ENCODE measurements at places on chromosomes 3 and 15. TPM values are rescaled to one million over a fixed set of nuclear protein-coding genes. Genes with fewer than 3 reads are reported as not detected.

The FBXO40 gene
- total RNA-seq, result not detected

The HDC gene
- total RNA-seq, result not detected

The AP3B2 gene
- total RNA-seq, result 0.11 TPM

The ALG1L2 gene
- not detected for total RNA-seq

The CDHR4 gene
- total RNA-seq, result not detected

- no peak overlapping the region for H3K4me3 ChIP-seq
- peaks cover 25% of the 10 kb centered on the region for H3K4me1 ChIP-seq
- no peaks in the 10 kb centered on the region for H3K36me3 ChIP-seq
- no peak overlapping the region for H3K27ac ChIP-seq
Measured at GRCh38 chr3:197224034-197224444, 74.4 kb downstream of the DLG1 start.

DNA sequence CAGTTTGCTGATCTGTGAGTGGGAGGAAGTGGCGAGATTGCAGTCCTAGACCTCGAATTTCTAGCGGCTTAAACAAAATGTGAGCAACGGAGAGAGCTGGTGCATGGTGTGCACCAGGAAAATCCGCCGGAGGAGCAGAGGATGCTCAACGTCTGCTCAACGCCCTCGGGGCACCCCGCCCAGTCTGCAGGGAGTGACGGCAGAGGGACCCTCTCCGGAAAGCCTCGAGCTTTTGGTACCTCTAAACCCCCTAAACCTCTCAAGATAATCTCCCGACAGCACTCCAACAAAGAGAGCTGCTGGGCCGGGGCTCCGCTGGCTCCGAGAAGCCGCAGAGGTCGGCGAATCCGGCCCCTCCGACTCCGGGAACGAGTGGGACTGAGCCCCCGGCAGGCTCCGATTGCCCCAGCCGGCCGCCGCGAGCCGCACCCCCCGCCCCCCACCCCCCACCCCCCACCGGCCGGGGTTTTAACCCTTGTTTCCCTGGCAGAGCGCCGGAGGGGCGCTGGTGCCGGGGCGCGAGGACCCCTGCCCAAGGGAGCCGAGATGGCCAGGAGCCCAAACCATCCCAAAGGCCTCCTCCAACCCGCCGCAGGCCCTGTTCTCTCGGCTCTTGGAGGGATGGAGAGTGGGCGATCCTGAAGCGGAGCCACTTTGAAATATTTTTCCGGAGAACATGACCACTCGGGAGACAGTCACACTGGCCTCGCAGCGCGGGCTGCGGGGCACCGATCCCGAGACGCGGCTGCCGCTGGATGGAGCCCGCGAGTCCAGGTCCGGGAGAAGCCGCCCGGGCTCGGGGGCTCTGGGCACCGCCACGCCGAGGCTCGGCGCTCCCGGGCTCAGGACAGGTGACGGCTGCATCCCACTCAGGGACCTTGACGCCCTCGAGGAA is 1.5 kb downstream of the MEGF11 start:
- no peaks in the 10 kb centered on the region for H3K36me3 ChIP-seq
- H3K27me3 ChIP-seq, result peaks cover 74% of the 10 kb centered on the region
- peaks cover 21% of the 10 kb centered on the region for H3K4me1 ChIP-seq
- peak; percentile 42 for DNase-seq
- H3K27ac ChIP-seq, result no peak overlapping the region

DNA sequence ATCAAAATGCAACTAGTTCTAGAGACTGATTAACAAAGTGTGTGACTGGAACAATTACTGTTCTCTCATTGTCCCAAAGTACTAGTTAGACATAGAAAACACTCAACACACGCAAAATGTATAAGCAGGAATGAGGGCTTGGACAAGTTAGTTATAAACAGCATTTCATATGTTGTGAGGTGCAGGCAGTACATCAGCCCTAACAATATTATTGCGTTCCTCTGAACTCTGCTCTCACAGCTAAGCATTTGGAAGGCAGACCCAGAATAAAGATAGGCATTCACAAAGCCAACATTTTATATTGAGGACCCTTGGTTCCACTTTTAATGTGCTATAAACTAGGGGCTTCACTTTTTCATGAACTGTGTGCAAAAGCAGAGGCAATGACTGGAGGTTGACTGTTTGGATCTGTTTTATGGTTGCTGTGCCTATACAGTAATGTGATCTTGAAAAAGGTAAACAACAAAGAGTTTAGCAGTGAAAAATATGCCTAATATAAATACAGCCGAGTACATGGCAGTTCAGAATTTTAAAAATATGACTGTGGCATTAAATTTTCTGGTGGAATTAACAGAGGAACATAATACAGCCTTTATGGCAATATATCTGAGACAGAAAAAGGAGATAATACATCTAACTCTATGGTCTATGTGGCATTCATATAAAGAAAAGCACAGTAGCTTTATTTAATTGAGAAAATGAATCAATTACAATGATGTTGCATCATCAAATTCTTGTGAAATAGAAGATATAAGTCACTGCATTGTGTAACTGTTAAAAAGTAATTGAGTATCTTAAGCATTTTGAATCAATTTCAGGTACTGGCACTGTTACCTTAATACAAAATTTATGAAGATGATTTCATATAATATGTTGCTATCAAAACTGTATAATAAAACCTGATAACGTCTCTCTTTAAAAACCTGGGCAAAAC is 80.0 kb upstream of the SKOR1 start:
- DNase-seq, result no peak
- no peak overlapping the region for H3K4me3 ChIP-seq
- no peaks in the 10 kb centered on the region for H3K27me3 ChIP-seq
- no peak overlapping the region for H3K27ac ChIP-seq
- no peaks in the 10 kb centered on the region for H3K4me1 ChIP-seq
- H3K36me3 ChIP-seq, result no peaks in the 10 kb centered on the region

DNA sequence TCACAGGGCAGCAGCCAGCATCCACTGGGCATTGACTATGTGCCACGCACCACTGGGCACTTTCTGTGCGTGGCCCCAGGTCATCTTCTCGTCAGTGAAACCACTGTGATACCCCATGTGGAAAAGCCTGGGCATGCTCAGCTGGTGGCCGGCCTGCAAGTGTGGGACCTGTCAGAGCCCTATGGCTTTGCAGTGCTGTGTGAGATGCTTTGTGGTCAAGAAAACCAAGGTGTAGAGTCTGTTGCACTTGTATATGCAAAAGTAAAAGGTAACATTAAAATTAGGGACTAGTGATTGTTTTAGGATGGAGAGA is 69.5 kb downstream of the PGPEP1L start:
- peaks cover 17% of the 10 kb centered on the region for H3K4me1 ChIP-seq
- no peaks in the 10 kb centered on the region for H3K27me3 ChIP-seq
- H3K36me3 ChIP-seq, result peaks cover 78% of the 10 kb centered on the region

DNA sequence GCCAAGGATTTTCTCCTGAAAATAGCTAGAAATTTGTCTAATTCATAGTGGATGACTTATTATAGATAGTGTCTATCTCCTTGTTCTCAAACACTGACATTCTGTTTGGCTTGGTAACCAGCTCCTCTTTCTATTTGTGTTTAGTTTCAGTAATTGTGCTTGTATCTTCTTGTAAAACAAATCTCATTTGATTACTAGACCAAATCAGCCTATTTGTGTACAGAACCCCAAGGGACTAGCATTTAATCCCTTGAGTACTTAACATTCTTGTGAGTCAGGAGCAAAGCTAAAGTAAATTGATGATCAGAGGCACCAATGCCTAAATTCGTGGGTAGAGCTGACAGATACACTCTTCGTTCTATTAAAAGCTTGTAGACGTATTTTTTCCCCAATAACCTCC is 306.5 kb upstream of the SLITRK3 start:
- H3K36me3 ChIP-seq, result no peaks in the 10 kb centered on the region
- no peaks in the 10 kb centered on the region for H3K4me1 ChIP-seq
- H3K27me3 ChIP-seq, result no peaks in the 10 kb centered on the region
- H3K4me3 ChIP-seq, result no peak overlapping the region
- no peak for DNase-seq

DNA sequence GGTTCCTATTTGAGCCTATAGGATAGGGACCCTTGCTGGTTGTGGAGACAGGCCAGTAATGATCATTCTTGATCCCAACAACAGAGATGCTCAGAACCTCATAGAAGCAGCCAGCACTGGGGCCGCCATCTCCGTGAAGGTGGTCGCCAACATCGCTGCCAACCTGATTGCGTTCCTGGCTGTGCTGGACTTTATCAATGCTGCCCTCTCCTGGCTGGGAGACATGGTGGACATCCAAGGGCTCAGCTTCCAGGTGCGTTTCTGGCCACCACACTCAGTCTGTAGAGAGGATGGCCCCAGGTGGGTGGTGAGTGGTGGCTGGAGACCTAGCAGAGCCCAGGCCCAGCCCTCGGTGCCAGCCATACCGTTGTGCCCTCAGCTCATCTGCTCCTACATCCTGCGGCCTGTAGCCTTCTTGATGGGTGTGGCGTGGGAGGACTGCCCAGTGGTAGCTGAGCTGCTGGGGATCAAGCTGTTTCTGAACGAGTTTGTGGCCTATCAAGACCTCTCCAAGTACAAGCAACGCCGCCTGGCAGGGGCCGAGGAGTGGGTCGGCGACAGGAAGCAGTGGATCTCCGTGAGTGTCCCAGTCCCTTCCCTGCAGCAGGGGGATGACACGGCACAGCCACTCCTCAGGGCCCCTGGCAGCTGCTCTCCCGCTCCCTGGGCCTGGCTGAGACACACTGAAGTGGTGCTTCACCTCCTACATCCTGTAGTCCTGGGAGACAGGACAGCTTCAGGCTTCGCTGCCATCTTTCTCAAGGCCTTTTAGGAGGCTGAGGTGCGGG is 46.5 kb upstream of the PDE8A start:
- H3K27ac ChIP-seq, result no peak overlapping the region
- no peak overlapping the region for H3K4me3 ChIP-seq
- H3K4me1 ChIP-seq, result peaks cover 1% of the 10 kb centered on the region
- H3K36me3 ChIP-seq, result no peaks in the 10 kb centered on the region
- H3K27me3 ChIP-seq, result no peaks in the 10 kb centered on the region

GRCh38 chr3:12316729-12317351 is 28.0 kb downstream of the PPARG start:
- H3K36me3 ChIP-seq, result no peaks in the 10 kb centered on the region
- DNase-seq, result no peak
- H3K4me1 ChIP-seq, result no peaks in the 10 kb centered on the region
- no peak overlapping the region for H3K4me3 ChIP-seq

DNA sequence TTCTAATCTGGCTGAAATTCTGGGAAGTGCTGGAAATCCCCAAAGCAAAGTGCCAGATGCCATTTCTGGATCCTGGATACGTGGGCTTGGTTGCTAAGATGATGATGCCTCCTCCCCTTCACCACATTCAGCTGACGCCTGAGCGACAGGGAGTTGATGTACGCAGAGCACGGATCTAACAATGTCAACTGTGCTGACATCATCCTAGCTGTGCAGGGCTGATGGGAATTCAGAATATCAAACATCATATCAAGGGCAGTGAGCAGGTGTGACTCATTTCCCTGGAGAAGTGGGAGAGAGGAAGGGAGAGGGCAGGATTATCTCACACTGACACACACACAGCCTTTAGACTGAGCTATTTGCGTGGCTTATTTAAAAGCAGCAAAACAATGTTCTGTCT is 92.6 kb upstream of the ZBTB20 start:
- no peaks in the 10 kb centered on the region for H3K27me3 ChIP-seq
- no peak overlapping the region for H3K4me3 ChIP-seq
- no peaks in the 10 kb centered on the region for H3K36me3 ChIP-seq
- DNase-seq, result peak; percentile 82
- peak overlapping the region; percentile 60 for H3K27ac ChIP-seq

DNA sequence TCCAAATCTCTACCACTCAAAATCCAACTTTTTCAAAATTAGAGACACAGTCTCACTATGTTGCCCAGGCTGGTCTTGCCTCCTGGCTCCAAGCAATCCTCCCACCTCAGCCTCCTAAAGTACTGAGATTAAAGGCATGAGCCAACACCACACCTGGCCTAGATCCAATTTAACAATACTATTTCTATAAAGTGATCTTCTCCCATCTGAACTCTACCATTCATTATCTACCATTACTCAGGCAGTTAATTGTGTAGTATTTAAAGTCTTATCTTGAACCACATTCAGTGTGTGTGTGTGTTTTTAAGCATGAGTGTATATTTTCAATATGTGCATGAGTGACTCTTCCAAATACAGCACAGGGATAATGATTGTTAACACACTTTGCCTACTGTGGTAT is 77.0 kb downstream of the INO80 start:
- H3K4me1 ChIP-seq, result no peaks in the 10 kb centered on the region
- peaks cover 59% of the 10 kb centered on the region for H3K36me3 ChIP-seq
- no peak overlapping the region for H3K4me3 ChIP-seq
- H3K27ac ChIP-seq, result no peak overlapping the region
- DNase-seq, result no peak

DNA sequence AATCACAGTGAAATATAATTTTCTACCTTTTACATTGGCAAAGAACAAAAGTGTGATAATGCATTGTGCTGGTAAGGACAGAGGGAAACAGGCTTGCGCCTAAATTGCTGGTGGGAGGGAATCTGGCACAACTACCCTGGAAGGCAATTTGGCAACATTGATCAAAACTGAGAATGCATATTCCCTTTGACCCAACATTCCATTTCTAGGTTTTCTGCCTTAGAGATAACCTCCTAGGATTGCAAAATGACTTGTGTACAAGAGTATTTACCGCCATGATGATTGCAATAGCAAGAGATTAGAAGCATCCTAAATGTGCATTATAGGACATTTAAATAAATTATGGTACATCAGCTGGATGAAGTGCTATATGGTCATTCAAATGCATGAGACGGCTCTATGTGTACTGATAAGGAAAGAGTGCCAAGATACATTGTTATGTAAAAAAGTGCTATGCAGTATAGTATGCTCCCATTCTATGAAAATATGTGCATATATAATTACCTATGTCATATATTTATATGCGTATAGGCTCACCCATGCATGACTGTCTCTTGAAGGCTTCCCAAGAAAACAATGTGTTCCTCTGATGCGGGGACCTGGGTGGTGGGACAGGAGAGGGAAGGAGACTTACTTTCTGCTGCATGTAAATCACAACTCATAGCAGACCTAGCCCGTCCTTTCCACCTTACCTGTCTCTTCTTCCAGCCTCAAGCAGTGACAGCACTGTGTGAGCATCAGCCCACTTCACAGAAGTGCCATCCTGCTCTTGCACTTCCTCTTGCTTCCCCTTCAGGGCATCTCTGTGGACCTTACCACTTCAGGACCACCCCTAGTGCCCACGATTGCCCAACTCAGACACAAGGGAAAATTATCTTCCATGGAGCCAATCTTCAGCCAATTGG is 249.9 kb upstream of the TLE3 start:
- no peak for DNase-seq
- H3K4me1 ChIP-seq, result no peaks in the 10 kb centered on the region
- no peak overlapping the region for H3K27ac ChIP-seq
- H3K4me3 ChIP-seq, result no peak overlapping the region

DNA sequence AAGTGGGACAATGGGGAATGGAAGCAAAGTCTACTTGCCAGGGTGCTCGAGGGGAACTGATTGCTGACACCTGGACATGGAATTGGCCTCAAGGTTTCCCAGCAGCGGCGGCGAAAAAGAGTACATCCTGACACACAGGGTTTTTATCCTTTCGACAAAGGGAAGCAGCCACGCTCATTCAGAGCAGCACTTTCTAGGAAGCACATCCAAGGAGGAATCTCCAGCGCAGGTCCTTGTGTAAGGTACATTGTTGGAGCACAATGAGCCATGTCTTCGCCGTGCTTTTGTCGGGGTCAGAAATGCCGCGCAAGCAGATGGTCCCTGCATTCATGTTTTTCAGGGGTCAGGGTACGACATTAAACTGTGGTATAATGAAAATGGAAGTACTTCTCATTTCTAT is 16.8 kb downstream of the CACNA1D start:
- peaks cover 9% of the 10 kb centered on the region for H3K27me3 ChIP-seq
- no peaks in the 10 kb centered on the region for H3K36me3 ChIP-seq
- no peak overlapping the region for H3K4me3 ChIP-seq
- no peak for DNase-seq

Measured in SJSA1 (cell line).